GM12892 (cell line): ENCODE measurements at places on chromosomes 12 and 14.

GRCh38 chr14:24565766-24566165 lies 10.3 kb downstream of the CTSG start:
- DNase-seq = no peak

DNA sequence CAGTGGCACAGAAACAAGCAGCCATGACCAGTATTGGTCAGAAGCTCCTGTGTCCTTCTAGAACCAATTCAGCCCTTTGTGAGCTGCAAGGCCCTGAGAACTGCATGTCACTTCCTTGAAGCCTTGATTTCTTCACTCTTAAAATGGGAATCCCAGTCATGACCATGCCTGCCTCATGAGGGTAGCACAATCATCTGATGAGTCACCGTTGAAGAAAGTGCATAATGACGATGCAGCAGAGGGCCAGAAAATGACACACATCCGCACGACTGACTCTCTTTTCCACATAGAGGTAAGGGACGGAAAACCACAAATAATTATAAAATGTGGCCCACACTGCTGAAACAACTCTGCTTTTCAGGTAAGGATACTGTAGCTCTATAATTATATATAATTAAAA lies 777.4 kb downstream of the BCL11B start:
- DNase-seq = no peak

- DNase-seq = no peak
Measured at GRCh38 chr14:55547650-55548315, 32.2 kb upstream of the KTN1 start.

DNA sequence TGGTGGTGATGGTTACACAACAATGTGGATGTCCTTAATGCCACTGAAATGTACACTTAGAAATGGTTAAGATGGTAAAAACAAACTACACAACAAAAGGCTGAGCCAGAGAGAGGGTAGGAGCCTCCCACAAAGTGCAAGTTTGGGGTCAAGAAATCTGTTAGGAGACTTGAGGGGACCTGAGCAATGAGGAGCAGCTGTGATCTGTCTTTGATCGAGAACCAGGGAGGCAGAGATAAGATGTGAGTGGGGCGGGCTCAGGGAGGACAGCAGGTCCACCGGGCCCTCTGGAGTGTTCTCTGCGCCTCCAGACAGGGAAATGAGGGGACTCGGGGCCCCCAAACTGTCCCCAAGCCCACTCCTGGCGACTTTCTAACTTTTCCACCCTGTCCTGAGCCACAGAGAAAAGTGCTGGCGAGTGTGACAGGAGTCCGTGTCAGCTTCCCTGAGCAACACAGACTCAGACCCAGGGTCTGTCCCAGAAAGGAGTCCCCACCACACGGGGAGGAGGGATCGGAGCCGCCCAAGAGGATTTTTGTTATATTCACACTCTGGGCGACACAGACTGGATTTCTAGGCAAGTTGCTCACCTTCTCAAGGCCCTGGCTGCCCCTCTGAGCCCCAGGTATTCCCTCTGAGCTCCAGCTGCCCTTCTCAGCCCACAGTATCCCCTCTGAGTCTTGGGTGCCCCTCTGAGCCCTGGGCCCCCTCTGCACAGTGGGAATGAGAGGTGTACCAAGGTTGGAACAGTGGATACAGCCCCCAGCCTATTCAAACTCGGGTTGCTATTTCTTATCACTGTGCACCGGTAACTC lies 11.5 kb upstream of the SCARB1 start:
- DNase-seq = no peak

DNA sequence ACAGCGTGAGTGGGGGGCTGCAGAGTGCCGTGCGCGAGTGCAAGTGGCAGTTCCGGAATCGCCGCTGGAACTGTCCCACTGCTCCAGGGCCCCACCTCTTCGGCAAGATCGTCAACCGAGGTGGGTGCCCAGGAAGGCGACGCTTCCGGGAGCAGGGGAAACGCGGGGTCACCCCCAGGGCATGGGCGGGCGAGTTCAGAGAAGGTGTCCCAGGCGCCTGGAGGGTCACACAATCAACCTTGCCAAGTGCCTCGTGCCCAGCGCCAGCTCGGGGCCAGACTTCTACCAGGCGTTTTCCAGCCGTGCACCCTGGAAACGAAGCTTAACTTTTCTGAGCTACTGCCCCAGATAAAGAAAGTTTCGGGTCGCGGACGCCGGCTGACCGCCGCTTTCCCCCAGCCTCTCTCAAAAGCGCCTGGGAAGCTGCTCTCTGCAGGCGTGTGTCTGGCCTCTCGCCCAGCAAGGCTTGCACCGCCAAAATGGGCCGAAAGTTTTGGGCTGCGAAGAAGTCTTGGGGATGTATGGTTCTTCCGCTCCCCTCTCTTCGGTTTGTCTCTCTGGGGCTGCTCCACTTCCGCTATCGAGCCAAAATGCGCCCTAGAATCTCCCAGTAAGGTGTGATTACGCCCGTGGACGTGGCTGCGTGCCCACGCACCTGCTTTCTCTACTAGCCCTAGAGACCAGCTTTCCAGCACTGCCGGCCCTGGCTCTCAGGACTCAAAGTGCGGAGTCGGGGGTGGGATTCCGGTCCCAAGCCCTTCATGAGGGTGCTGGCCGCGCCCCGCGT lies 1.7 kb downstream of the WNT1 start:
- no peak for DNase-seq

DNA sequence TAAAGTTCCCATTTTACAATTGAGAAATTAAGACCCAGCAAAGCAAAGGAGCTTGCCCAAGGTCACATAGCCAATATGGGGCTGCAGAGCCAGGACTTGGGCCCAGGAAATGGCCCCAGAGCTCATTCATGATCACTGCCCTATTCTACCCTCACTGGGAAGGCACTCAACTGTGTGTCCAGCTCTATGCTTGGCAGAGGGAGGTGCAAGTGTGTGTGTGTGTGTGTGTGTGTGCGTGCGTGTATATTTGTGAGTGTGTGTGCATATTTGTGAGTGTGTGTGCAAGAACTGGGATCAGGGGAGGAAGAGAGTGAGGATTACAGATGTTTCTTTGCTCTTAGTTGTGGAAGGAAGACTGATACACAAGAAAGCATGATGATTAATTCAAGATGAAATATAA lies 151.2 kb upstream of the CRY1 start:
- DNase-seq = no peak
